ENCODE measurements at places on chromosomes 7 and 10.

- DNase-seq: no peak
Observed at GRCh38 chr7:66359656-66360211, 154.6 kb downstream of the TPST1 start.

- DNase-seq: no peak
Observed at GRCh38 chr10:35508647-35509046, 96.5 kb upstream of the GJD4 start.

GRCh38 chr7:154693661-154694060 lies 309.3 kb downstream of the PAXIP1 start:
- DNase-seq: no peak

- no peak for DNase-seq
Observed at GRCh38 chr10:73097305-73097670, 622 bp upstream of the P4HA1 start.

GRCh38 chr10:79116801-79117723 lies 48.3 kb downstream of the ZMIZ1 start:
- no peak for DNase-seq

DNA sequence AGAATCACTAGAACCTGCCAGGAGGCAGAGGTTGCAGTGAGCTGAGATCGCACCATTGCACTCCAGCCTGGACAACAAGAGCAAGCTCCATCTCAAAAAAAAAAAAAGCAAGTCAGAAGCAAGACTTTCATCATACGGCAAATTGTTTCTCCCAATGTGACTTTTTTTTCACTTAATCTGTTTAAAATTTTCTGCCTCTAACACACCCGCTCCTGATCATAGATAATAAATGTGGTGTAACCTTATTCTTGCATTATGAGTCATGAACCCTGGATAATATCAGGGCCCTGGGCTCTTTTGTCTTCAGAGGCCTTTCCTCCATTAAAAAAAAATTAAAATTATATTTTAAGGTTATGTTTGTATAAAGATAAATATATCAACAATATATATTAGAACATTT lies 111.4 kb upstream of the JCAD start:
- no peak for DNase-seq

DNA sequence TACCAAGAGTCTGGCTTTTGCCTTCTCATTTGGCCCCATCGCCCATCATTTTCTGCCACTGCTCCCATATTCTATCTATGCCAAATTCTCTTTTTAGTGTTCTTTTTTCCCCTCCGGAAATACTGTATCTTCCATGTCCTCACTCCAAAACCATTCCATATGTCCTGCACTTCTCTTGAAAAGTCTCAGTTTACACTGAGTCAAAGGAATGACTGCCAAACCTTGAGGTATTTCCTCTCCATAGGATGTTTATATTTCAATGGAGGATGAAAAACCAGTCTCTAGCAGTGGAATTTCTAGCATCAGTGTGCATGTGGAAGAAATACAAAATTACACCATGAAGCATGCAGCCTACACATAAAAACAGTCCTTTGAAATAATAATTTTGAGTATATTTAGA lies 121.4 kb upstream of the PHYHIPL start:
- no peak for DNase-seq

DNA sequence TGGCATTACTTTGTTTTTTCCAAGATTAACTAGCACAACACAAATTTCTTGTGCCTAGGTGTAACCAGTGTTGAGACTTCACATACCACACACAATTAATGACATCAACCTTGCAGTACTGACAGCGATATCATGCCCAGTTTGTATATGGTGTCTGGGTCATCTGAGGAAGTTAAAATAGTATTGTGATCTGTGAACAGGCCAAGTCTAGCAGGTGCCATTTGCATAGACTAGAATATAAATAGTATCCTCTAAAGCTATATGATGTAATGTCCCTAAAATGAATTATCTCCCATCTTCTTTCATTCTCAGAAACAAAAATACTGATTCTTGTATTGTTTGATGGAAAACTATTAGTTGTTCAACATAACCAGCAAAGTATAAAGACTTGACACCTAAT lies 175.8 kb upstream of the KAT6B start:
- no peak for DNase-seq

- DNase-seq: no peak
Observed at GRCh38 chr10:45179691-45180090, 135.7 kb downstream of the OR13A1 start.

GRCh38 chr7:158774952-158775351 lies 54.4 kb downstream of the ESYT2 start:
- DNase-seq: no peak

- DNase-seq: no peak
Observed at GRCh38 chr7:76108540-76109233, 60.8 kb downstream of the MDH2 start.

DNA sequence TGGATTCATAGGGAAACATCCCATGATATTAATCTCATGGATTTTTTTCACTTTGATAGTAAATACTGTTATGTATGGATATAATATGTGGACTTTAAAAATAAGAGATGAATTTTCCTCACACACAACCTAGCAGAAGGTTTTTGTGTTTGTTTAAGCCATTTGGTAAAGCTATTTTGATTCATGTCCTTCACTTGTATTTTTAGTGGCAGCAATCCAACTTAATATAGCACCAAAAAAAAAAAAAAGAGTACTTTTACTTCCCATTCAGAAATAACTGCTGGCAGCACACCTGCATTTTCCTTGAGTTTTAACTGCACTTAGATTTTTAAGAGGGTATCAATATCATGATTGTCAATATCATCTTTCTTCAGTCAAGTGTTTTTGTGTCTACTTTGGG lies 60.0 kb downstream of the MCMBP start:
- DNase-seq: no peak

GRCh38 chr10:23755556-23755955 lies 316.7 kb downstream of the OTUD1 start:
- DNase-seq: no peak

- DNase-seq: no peak
Observed at GRCh38 chr7:18570890-18571478, 75.4 kb downstream of the HDAC9 start.

GRCh38 chr7:158443014-158443687 lies 144.5 kb downstream of the PTPRN2 start:
- DNase-seq: no peak

DNA sequence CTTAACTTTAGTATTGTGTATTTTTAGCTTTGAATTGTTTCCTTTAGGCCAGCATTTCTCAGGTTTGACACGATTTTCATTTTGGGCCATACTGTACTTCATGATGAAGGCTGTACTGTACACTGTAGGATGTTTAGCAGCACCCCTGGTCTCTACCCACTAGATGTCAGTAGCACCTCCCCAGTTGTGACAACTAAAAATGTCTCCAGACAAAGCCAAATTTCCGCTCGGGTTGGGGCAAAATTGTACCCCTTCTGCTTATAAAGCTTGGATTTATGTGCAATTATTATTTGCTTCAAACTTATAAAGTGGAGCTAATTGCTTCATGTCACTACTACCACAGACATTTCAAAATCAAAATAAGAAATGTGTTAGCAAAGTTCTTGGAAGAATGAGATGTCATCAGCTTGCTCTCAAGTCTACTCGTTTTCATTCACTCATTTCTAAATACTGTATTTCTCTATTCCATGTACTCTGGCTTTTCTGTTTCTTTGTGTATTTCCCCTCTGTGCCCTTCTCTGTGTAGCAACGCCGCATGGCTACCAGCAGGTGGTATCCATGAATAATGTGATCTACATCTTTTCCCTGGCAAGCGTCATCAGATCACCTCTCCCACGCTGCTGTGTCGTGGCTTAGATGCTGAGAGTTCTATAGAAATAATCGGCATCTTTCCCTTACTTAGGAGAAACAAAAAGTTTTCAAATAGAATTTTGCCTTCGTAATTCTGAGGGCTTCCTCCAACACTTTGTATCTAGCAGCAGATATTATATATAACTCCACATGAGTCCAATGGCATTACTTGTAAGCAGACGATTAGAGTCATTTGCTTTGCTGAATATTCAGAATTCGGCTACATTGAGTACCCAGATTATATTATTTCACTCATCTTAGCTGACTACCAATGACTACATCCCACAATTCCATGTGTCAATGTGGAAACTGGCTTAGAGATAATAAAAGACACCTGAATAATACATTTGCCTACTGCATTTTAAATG lies 47.8 kb upstream of the CALCR start:
- DNase-seq: no peak

- peak; percentile 73 for DNase-seq
Observed at GRCh38 chr10:131900350-131901152, at the start of gene PPP2R2D. TSS of gene PPP2R2D (plus strand) at chr10:131901008. CDS start at chr10:131901149, 141 bp downstream.

DNA sequence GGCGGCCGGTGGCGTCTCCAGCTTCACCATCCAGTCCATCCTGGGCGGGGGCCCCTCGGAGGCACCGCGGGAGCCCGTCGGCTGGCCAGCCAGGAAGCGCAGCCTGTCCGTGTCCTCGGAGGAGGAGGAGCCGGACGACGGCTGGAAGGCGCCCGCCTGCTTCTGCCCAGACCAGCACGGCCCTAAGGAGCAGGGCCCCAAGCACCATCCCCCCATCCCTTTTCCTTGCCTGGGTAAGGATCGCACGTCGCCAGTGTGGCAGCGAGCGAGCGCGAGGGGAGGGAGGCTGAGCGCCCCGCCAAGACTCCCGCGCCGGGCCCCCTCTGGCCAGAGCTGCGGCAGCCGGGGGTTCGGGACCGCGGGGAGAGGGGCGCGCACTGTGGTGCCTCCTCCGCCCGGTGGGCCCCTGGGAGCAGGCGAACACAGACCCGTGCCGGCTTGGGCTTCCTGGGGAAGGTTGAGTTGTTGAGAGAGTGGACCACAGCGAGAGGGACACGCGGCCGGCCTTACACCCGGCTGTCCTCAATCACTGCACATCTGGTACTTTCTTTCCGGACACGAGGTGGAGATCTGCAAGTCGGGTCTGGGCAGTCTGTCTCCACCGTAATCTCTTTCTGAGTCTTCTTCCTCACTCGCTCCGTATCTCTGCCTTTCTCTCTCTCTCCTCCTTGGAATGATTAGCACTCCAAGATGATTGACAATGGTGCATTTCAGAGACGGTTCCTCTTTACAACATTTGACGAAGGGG lies 652 bp downstream of the HMX2 start:
- no peak for DNase-seq

DNA sequence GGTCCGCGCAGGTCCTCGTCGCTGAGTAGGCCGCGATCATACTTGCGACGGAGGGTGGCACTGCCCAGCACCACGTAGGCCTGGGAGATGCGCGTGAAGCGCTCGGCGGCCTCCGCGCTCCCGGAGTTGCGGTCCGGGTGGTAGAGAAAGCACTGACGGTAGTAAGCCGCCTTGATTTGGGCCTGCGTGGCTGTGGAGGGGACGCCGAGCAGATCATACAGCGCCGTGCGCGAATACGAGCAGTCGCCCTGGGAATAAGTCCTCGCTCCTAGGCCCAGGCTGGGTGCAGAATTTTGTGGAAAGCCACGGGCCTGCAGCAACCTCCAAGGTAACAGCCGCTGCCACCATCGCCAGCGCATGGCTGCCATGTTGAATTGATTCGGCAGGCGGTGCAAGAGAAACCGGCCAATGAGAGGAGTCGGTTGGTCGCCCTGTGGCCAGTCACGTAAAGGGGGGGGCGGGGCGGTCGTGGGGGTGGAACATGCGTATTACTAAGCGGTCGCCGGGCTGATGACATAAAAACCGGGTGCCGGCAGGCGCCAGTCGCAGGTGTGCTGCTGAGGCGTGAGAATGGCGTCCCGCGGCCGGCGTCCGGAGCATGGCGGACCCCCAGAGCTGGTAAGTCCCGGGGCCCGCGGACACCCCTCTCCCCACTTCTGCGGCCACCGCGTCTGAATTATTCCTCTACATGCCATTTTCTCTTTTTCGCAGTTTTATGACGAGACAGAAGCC lies at the start of the genes BUD23 and DNAJC30:
Gene BUD23 (plus strand): TSS at position 542 of the 732 bp plus-strand sequence. CDS start 29 bp downstream, at position 571.
Gene DNAJC30 (minus strand): TSS at position 398 of the 732 bp plus-strand sequence. CDS start 30 bp downstream, at position 368.
- DNase-seq: peak; percentile 89

All from smooth muscle cell of the brain vasculature (primary cell).